ENCODE measurements at places on chromosomes 6 and 20.

DNA sequence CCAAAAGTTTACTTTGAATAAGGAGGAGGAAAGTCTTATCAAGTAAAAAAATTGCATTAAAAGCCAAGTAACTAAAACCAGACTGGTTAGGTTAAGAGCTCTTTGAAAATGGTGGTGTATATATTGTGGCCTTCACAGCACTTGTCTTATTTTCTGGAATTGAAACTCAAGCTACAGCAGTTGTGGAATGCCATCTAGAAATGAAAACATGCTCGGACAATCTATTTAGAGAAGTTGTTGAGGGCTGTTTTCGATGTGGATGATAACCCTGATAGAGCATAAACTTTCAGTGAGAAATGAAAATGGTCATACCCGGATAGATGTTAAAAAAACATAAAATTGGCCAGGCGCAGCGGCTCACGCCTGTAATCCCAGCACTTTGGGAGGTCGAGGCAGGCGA is 47.0 kb downstream of the ARID1B start:
- no peak for DNase-seq

DNA sequence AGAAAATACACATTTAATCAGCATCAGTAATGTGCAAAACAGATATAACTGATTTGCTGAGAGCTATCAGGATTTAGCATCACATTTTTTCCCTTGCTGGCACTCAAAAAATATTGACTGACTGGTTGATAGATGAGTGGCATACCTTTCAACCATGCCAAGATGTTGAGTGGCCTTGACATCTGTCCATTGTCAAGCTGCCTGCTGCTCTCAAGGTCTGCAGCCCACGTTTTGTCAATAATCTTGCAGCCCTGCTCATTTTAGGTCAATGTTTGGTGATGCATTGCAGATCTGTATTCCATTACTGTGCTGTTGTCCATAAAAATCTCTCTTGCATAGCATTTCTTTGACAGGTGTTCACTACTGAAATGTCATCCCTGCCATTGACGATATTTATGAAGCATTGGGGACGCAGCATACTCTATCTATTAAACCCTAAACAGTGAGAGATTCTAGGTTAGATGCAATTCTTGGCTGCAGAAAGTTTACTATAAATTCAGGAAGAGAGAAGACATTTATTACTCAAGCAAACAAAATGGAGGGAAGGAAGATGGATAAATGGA is 111.6 kb downstream of the BFSP1 start:
- no peak for DNase-seq

GRCh38 chr6:122904166-122904565 is 91.9 kb upstream of the CLVS2 start:
- DNase-seq = no peak

DNA sequence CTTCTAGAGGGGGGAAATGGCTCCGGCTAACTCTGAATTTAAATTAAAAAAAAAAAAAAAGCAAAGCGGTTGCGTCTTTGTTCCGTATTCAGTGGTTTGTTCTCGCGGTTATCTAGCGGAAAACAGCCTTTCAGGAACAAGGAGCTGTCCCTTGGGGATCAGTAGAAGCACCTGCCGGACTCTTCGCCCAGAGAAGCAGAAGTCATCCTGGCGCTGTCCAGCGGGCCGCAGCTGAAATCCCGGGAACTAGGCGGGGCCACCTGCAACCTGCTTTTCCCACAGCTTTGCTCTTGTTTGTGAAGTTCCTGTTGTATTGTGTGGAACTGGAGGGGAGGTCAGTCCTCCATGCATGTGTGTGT is 43.9 kb upstream of the GJE1 start:
- DNase-seq = no peak

DNA sequence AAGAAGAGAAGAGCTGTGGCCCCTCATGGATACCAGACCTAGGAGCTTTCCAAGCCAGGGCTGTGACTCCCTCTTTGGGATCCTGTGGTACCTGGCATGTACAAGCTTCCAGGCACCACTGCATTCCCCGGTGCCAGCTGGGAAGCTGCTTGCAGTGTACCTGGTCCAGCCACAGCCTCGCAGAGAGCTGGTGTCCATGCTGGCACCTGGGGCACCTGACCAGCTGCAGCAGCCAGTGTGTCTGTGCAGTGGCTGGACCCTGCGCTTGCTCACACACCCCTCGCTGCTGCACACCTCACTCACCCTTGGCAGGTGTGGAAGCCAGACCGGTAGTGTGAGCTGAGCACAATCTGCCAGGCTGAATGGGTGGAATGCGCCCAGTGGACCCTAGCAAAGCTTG is 190.9 kb upstream of the MAN1A1 start:
- no peak for DNase-seq

GRCh38 chr20:17315407-17316231 is 88.8 kb downstream of the PCSK2 start:
- DNase-seq = no peak

DNA sequence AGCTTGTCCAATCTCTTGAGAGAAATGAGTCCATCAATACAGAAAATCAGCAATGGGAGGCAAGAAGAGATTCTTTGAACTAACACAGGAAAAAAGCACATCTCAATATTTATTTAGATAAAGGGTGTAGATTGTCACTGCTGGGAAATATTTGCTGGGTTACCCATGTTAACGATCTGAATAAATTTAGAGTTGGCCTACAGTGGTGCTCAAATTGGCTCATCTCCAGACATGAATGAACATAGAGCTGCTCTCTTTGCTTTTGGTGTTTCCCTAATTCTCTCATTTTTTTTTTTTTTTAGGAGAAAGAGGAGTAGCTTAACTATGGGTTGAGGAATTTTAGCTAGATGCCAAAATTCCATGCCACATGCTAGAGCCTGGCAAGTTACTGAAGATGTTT is 471.2 kb downstream of the PKHD1 start:
- no peak for DNase-seq

GRCh38 chr20:16599257-16599656 is 26.0 kb upstream of the KIF16B start:
- DNase-seq = no peak

- peak; percentile 81 for DNase-seq
These were observed 5.5 kb downstream of the MICAL1 start for GRCh38 chr6:109449795-109450673.

DNA sequence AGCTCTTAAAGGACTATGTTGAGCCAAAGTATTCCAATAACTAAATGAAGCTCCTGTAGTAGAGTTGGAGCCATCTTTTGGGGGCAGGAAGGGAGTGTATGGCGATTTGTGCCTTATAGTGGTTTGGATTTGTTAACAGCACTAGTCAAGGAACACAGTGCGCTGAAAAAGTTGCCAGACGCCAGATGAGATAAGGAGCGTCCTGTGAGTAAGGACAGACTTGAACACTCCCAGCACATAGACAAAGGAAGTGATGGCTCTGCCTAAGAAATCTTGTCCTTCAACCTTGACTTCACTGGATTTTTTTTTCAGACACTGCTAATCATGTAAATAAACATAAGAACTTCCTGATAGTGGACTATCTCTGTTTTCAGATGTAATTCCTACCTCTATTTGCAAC is 136.9 kb downstream of the TRMT11 start:
- DNase-seq = no peak

GRCh38 chr6:56642366-56643261 is at the start of gene DST:
DST (minus strand) TSS chr6:56642889.
- no peak for DNase-seq

Data from activated CD8-positive, alpha-beta memory T cell treated with anti-CD3 and anti-CD28 coated beads, Interleukin-2, amount 10 ng/mL, durations not matched to agents 7 days and 5 days (primary cell).